ENCODE measurements at places on chromosomes 12 and 14. TPM values are rescaled to one million over a fixed set of nuclear protein-coding genes. Genes with fewer than 3 reads are reported as not detected.

MEG3 gene
- total RNA-seq, result 12.6 TPM

ARMH4 gene
- total RNA-seq, result 1.6 TPM

DNAL1 gene
- total RNA-seq, result 6.0 TPM

KRT73 gene
- 0.28 TPM for total RNA-seq

DNA sequence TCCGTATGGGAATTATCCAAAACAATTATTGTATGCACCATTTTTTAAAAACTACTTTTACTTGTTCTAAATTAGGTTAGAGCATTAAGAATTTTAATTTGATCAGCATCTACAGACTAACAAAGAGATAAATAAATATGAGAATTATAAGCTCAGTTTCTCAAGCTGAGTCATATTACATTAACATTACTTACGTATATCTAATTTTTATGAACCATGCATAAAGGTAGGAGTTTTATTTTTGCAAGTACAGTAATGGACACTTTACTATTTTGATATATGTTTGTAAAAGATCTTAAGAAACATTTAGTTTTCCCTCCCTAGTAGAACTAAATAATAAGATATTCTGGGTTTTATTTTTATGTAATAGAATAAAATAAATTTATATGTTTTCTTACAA lies 410.1 kb downstream of the TMEM117 start:
- no peak for DNase-seq

- peak; percentile 76 for DNase-seq
Measured at GRCh38 chr14:102020058-102020971, 55.9 kb downstream of the DYNC1H1 start.

- DNase-seq, result no peak
Measured at GRCh38 chr14:95701846-95702221, 12.1 kb downstream of the TCL1A start.

DNA sequence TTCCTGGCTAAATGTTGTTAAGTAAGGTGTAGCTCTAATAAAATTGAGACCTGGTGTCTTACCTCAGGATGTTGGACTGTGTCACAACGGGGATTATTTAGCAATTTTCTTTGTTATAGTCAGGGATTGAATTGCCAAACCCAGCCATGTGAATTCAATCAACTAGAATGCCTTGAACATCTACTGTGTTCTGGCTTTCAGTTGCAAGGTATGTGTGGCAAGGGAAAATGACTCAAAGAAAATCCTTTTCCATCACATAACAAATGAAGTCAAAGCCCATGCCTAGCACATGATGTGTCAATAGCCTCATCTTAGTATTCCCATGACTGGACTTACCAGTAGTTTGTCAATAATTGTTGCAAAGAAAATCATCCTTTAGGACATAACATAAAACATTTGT lies 519.8 kb upstream of the FLRT2 start:
- DNase-seq, result no peak

DNA sequence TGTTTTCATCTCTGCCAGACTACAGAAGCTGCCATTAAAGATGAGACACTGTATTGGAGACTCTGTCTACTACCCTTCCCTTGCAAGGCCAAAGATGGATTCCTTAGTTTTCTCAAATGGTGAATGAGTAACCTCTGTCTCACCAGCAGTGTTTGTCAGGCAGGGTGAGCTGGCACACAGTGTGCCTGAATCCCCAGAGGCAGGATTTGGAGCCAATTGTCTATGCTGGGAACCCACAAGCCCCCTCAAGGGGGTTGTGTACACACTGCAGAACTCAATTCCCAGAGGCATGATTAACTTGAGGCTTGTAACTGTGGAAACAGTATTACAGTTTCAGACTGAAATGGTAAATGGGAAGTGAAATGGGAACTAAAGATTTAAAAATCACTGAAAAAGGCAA lies 136.8 kb upstream of the PTPRB start:
- DNase-seq, result no peak

- DNase-seq, result no peak
Measured at GRCh38 chr12:116065606-116066005, 211.9 kb downstream of the MED13L start.

DNA sequence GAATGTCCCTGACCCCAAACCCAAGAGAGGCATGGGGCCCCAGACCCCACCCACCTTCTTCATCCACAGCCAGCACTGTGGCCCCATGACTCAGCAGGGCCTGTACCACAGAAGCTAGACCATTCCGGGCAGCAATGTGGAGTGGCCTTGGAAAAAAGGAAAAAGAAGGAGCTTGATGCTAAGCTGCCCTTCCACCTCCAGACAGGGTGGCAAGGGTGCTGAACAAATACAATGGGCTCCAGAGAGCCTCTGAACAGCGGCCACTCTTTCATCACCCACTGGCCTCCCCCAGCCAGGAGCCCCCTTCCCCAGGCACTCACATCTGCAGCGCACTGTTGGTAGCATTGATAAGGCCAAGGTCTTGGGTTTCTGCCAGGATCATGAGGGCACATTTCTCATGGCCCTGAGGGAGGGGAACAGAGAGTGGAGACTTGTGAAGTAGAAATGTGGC lies 13.9 kb downstream of the SLC39A5 start:
- DNase-seq, result no peak

DNA sequence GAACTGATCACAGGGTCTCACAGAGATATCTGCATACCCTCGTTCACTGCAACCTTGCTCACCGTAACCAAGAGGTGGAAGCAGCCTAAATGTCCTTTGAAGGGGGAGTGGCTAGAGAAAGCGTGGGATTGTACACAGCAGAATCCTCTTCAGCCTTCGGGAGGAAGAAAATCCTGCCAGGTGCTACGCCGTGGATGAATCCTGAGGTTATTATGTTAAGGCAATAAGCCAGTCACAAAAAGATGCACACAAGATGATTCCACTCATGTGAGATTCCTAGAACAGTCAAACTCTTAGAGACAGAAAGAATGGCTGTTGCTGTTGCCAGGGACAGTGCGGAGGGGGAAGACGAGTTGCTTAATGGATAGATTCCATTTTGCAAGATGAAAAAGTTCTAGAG lies 39.6 kb upstream of the SFSWAP start:
- no peak for DNase-seq

DNA sequence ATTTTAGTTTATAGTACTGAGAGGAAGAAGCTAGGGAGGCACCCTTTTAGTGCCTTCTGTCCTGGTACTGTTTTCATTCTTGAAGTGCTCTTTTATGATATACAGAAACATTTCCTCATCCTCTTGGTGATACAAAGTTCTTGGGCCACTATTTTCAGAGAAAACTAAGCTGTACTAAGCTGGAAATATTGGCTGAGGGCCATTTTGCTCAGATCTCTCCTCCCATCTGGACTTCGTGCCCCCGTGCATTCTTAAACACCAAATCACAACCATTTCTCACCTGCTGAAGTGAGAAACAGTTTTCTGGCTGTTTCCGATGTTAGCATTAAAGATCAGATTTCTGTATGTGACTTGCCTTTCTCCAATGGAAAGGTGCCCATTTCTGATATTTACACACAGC lies 158.9 kb downstream of the FBXL14 start:
- DNase-seq, result no peak

DNA sequence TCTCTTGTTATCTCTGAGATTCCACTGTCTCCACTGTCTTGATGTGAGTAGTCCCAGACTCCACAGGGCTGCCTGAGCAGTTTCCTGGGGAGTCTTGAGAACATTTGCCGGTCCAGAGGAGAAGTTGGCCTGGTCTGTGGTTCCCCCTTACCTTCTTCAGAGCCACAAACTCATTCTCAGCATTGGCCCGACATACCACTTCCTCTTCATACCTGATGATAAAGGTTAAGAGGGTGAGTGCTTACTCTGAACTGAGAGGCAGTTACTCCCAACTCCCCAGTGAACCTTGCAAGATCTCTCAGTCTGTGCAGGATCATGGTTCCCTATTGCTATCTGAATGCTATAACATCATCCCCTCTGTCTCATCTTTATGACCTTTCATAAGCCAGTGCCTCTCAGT lies 2.6 kb downstream of the KRT84 start:
- no peak for DNase-seq

DNA sequence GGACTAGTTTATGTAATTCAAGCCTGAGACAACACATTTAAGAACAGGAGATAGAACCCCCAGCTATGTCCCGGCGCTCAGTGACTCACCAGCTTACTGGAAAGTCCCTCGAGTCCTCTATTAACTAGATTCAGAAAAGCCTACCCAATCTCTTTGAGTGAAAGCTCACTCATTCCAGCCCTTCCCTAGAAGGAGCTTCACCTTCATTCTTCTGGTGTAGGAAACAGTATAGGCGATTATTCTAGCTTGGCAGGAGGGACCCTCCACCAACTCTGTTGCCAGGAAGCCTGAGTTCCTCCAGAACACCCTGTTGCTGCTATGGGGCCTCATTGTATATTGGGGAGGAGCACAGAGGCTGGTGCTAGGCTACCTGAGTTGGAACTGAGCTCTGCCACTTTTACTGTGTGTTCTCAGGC lies 57.2 kb upstream of the AEBP2 start:
- DNase-seq, result no peak
